ENCODE measurements at places on chromosomes 12 and 14. TPM values are rescaled to one million over a fixed set of nuclear protein-coding genes. Genes with fewer than 3 reads are reported as not detected.

The RAP1B gene
- total RNA-seq = 115 TPM

DNA sequence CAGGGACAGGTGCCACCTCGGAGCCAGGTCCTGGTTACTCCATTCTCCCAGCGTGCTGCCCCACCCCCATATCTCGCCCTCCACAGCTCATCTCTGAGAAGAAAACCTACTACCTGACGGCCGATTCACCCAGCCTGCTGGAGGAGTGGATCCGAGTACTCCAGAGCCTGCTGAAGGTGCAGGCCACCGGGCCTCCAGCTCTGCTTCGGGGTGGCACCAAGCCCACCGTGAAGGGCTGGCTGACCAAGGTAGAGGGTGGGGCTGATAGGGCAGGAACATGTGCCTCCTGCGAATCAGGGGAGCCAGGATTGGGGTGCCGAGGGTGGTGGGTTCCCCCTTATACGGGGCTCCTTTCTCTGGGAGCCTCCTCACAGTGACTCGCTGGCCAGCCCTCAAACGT is 25.9 kb downstream of the PIGH start:
- DNase-seq = no peak

DNA sequence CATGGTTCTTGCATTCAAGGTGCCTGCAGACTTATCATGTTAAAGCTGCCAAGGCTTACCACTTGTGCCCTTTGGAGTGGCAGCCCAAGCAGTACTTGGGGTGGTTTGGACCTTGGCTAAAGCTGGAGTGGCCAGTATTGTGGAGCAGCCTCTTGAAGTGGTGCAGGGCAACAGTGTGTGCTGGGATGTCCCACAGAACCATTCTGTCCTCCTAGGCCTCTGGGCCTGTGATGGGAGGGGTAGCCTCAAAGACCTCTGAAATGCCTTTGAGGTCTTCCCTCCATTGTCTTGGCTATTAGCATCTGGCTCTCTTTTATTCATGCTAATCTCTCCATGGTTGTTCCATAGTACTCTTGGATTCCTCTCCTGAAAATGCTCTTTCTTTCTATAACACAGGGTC is 78.2 kb upstream of the SLC24A4 start:
- DNase-seq = no peak

DNA sequence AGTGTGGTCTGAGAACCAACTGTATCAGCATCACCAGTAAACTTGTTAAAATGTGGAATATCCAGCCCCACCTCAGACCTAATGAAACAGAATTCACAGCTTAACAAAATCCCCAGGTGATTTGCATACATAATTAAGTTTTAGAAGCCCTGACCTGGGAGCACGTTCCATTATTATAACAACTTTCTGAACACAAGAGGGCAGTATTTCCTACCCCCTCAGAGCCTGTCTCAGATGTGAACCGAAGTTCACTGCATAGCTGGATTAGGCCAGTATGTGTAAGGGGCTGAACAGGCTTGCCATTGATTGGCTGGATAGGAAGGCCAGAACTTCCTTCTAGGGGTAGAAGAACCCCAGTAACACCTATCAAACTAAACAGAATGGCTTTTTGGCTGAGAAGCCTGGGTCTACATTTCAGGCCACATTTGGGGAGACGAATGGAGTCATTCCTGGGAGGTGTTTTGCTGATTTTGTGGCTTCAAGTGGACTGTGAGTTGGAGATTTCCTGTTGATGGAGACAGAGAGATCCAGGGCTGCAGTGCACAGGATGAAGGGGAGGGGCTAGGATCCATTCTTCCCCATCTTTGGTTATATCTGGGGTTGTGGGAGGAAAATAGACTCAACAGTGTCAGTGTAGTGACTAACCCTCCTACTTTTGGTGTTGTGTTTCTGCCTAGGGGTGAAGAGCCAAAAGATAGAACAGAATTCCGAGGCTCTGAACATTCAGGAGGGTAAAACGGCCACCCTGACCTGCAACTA is 94.7 kb upstream of the OR4E1 start:
- DNase-seq = peak; percentile 13

The IAPP gene
- not detected for total RNA-seq

DNA sequence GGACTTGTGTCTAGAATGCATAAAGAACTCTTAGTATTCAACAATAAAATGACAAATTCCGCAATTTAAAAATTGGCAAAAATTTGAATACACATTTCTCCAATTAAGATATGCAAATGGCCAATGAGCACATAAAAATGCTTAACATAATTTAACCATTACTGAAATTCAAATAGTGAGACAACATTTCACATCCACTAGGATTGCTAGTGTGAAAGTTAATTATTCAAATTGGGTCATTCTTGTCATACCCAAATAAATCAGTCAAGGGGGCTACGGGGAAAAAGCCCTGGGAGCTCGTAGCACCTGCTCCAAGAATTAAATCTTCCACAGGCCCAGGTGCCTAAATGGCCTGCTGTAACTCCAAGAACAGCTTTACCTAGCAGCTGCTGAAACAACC is 25.0 kb upstream of the C14orf132 start:
- no peak for DNase-seq

The CLEC4D gene
- total RNA-seq = not detected

DNA sequence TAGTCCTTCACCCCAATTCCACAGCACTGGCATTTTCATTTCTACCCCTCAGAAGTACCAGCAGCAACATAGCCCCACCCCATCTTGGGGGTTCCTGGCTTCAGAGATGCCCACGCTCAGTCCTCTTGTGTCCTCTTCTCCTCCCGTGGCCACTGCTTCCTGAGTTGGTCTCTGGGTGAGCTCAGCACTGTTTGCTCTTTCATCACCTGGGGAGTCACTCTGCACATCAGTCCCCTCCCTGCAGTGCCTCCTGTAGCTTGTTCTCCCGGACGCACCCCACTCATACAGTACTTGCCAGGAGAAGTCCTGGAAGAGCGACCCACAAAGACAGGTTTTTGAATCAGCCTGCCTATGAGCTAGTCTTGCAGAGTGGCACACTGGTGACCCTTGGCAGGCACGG is 63.8 kb downstream of the GSC start:
- DNase-seq = no peak

The CCDC197 gene
- total RNA-seq = not detected

DNA sequence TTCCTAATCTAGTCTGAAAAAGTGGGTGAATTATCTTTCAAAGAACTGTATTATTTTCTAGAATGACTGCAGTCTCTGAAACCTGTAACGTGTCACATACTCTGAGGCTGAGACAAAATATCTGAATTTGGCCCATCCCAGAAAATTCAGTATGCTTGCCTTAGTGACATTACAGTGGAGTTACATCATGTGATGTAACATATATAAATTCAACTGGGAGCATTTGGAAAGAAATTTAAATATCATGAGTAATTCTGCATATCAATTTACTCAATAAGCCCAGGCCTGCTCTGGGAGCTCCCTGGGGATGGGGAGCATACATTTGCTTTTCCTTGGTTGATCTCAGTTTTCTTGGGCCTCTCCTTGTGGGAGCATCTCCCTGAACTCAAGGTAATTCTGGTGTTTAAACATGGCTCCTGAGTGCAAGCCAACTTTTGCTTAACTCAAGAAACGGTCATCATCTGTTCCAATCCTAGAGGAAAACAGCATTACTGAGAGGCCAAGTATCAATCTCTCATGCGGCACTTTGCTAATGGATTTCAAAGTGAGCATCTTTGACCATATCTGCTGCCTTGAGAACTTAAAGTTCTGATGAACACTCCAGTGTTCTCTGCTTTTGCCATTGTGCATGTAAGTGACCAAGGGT is 54.4 kb downstream of the AKAP6 start:
- no peak for DNase-seq

The SCNN1A gene
- not detected for total RNA-seq

The ASCL1 gene
- not detected for total RNA-seq

The NEUROD4 gene
- total RNA-seq = not detected

The FZD10 gene
- not detected for total RNA-seq

DNA sequence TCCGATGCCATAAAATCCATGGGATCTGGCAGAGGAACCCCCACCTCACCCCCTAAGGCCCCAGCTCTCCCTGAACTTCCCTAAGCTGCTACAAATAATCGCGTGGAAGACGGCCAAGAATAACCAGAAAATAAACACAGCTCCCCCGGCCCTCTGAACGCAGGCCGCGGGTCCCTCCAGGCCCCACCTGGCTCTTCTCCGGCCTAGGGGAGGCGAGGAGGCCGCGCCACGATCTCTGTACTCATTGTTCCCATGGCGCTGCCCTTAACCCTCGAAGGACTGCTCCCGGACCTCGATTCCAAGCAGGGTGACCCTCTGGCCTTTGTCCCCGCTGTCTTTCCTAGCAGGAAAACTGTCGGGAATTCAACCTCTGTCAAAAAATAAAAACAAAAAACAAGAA is 33.9 kb upstream of the TBX5 start:
- DNase-seq = no peak

DNA sequence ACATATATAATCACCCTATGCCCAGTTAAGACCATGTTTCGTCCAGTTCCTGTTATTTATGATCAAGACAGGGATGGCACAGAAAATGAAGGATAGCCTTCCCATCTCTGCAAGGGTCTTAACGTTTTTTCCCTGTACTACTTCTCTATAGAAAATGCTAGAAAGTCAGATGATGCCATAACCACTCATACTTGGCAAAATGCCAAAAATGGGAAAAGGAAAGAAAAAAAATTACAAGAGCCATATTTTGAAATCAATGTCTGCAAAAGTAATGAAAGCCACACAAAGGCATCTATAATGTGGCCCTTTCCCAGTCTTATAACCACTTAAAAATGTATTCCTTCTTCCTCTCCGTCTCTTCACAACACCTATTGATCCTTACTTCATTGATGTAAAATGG is 1.8 kb upstream of the MYL6B start:
- DNase-seq = no peak

DNA sequence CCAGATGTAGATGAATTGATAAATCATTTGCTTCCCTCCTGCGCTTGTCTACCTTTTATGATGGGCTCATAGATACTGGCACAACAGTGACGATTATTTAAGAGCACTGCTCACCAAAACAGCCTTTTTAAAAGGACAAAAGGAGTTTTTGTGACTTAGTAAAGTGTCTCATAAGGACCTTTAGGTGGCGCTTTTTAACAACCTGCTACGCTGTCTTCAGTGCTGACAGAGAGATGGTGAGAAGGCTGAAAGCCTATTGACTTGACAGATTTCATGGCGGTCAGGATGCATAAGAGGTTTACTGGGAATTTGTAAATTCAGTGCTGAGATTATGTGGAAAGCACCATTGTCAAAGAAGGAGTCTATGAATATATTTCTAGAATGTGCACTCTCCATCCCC is 87.6 kb downstream of the SLC15A5 start:
- DNase-seq = peak; percentile 2

DNA sequence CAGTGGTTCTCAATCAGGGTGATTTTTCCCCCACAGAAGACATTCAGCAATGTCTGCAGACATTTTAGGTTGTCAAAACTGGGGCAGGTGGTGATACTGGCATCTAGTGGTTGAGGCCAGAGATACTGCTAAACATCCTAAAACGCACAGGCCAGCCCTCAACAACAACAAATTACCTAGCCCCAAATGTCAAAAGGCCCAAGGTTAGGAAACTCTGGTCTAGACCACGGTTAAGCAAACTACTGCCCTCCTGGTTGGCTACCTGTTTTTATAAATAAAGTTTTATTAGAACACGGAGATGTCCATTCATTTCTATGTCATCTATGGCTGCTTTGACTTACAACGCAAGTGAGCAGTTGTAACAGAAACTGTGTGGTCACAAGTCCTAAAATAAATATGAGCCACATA is 186.7 kb downstream of the EFCAB11 start:
- DNase-seq = peak; percentile 40

GRCh38 chr12:11897923-11898322 is 172.8 kb upstream of the BCL2L14 start:
- DNase-seq = no peak

DNA sequence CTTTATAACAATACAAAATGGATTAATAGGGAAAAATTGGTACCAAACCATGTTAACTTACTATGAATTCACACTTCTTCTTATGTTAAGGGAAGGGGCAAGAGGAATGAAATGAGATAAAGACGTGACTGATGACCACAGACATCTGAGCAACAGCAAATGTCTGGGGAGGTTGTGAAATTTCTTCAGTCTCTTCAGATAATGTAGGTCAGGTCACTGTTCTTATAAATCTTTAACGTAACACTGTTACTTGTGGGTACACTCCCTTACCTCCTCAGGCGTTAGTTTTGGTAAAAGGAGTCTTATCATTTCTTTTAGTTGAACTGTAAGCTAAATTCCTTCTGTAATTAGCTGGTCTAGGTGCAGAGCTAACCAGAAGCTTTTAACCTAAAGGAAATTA is 405.0 kb upstream of the LRFN5 start:
- DNase-seq = no peak

The VSX2 gene
- total RNA-seq = not detected

- no peak for DNase-seq
Measured at GRCh38 chr12:127296591-127296990, 970.4 kb upstream of the TMEM132C start.

- DNase-seq = no peak
Measured at GRCh38 chr12:3905664-3906063, 32.5 kb upstream of the PARP11 start.

- DNase-seq = peak; percentile 86
Measured at GRCh38 chr12:116222358-116222757, 55.1 kb downstream of the MED13L start.

The NKX2-1 gene
- total RNA-seq = not detected

DNA sequence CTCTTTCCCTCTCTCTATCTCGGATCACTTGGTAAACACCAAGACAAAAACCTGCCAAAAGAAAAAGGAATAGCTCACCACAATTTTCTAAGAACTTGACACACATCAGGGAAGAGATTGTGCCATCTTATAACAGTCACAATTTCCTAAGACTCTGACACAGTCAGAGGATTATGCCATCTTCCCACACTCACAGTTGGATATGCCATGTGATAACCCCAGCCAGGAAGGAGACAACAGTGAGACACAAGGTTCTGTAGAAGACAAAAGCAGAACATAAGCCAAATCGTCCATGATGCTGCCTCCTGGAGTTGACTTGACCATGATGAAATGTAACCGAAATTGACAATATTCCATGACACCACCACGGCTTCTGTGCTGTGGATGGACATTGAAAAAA is 2.8 kb upstream of the CLEC9A start:
- peak; percentile 40 for DNase-seq

The KRT2 gene
- total RNA-seq = not detected

The BIN2 gene
- not detected for total RNA-seq

DNA sequence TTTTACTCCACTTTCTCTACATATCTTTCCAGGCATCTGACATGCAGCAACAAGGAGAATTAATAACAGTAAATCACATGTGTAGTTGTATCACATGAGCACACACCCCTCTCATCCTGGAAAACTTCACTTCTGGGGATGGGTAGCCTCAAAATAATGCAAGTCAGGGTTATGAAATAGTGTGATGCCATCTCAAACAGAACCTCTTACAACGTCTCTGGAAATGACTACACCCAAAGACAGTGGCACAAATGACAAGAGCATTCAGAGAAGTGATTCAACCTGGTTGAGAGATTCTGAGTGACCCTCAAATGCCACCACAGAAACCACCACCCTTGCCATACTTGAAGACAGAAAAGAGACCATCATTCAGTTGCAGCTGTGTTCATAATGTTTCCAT is 2.8 kb downstream of the DIO2 start:
- no peak for DNase-seq

The TSHR gene
- not detected for total RNA-seq

GRCh38 chr12:91434081-91434480 is 251.5 kb upstream of the DCN start:
- no peak for DNase-seq

- DNase-seq = no peak
Measured at GRCh38 chr14:92274055-92274454, 48.9 kb upstream of the SLC24A4 start.

- DNase-seq = peak; percentile 87
Measured at GRCh38 chr14:60094306-60094897, 2.7 kb downstream of the PCNX4 start.

The PPP2R5E gene
- total RNA-seq = 17.6 TPM

All from RPMI7951 (cell line).